ENCODE measurements at places on chromosomes 12 and 14.
A peak's percentile ranks its signal among the peaks of the same experiment; 100 is the strongest.

DNA sequence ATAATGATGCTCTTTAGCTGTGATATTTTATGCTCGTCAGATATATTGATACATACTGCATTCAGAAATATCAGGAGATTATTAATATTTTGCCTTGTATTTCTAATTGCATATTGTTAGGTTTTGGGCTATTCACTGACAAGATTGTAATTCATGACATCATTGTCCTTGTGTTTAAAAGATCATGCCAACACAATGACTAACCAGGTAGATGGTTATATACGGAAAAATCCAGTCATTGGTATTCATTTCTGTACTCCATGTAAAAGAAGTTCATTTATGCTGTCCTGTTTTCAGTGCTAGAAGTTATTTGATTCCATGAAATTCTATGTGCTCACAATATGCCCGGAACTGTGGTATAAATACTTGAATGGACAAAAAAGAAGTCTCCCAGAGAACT lies 107.5 kb downstream of the KITLG start:
- no peak for DNase-seq

DNA sequence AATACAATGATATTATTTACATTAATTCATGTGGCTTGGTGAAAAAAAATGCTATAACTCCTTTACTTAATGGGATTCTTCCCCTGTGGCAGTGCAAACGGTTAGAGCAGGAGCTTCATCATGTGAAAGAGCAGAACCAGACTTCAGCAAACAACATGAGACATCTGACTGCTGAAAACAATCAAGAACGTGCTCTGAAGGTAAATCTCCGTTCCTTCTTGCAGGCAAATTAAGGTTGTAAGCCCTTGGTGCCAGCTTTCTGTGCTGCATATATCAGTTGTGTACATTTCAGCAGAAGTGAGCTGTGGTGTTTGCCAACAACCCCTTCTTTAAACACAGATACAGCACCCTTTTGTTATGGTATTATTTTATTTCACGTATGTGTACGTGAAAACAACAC lies 171.7 kb downstream of the MIPOL1 start:
- no peak for DNase-seq

- DNase-seq, result no peak
Measured at GRCh38 chr12:129459886-129460285, 443.9 kb downstream of the TMEM132D start.

GRCh38 chr14:65354715-65355114 lies 57.8 kb upstream of the FUT8 start:
- DNase-seq, result no peak

GRCh38 chr12:123427036-123427769 lies 9.3 kb downstream of the RILPL2 start:
- peak; percentile 31 for DNase-seq

- DNase-seq, result no peak
Measured at GRCh38 chr14:50619569-50620141, 48.5 kb downstream of the SAV1 start.

DNA sequence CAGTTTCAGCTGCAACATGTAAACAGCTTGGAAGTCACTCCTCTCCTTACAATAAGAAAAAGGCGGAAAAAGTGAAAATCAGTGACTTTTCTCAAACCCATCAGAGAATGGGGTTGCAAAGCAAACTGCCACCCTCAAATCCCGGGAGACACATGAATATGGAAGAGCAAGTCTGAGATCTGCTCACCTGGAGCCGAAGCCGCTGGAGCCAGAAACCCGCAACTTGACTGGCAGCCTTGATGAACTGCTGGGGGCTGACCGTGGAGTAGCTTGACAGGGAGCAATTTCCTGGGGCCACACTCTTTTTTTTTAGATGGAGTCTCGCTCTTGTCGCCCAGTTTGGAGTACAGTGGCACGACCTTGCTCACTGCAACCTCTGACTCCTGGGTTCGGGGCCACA lies 208.2 kb downstream of the KIF26A start:
- no peak for DNase-seq

DNA sequence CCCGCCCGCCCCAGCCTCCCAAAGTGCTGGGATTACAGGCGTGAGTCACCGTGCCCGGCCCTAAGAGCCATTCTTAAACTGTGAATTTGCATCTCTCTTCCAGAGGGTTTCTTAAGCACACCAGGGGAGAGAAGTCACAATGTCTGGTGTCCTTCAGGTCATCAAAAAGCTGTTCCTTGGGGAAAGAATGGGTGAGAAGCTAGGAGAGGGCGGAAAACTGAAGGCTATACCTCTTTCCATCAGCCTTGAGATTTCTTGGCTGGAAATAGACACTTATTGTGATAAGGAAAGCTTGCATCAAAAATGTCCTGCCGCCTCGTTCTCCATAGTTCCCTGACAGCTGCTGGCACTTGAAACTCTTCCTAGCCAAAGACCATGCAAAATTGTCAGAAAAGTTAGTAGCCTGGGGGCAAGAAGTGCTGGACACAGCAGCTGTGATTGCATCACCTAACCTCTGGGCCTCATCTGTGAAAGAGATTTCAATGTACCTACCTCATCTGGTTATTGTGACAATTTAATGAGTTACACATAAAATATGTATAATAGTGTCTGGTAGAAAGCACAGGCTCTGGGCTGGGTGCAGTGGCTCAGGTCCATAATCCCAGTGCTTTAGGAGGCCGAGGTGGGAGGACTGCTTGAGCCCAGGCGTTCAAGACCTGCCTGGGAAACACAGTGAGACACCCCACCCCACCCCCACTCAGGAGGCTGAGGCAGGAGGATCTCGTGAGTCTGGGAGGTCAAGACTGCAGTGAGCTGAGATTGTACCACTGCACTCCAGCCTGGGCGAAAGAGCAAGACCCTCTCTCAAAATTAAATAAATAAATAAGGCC lies 9.7 kb upstream of the UBC start:
- no peak for DNase-seq

Data from stimulated activated naive CD8-positive, alpha-beta T cell treated with anti-CD3 and anti-CD28 coated beads, Interleukin-15, Interleukin-2, amounts not matched to agents 100 U/mL and 50 U/mL, for 24 hours (primary cell).